ENCODE measurements at places on chromosomes 3 and 15. TPM values are rescaled to one million over a fixed set of nuclear protein-coding genes. Genes with fewer than 3 reads are reported as not detected.

DNA sequence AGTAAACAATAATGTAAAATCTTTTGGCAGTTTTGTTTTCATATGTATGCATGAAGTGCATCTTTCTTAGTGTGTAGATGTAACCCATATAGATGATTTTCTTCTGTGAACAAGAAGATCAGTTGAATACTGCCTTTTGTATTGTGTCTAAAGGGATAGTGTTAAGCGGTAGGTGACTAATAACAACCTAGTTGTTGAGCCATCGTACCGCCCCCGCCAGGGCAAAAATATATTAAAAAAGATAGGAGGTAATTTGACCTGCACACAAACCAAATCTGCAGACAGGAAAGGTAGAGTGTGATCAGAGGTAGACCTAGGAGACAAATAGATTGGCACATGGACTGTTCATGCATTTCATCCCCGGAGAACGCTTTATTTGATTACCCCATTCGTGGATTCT, 3.3 kb upstream of the GMNC start:
- DNase-seq, result no peak

DNA sequence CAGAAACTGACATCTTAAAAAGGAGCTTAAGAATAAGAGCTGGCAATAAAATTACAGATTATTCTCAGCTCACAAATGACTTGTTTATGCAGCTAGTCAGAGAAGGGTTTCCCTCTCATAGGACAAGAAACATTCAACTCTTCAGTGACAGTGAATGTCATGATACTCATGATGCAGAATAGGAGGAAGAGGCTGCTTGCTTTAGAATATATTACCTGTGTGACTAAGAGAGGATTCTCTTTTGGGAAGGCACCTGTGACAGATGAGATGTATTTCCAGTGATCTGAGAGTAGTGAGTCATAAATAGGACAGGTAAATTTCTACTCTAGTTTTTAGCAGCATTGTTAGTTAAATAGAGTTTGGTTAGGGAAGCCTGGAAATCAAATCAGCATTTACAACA, 39.9 kb downstream of the RASA2 start:
- no peak for DNase-seq

DNA sequence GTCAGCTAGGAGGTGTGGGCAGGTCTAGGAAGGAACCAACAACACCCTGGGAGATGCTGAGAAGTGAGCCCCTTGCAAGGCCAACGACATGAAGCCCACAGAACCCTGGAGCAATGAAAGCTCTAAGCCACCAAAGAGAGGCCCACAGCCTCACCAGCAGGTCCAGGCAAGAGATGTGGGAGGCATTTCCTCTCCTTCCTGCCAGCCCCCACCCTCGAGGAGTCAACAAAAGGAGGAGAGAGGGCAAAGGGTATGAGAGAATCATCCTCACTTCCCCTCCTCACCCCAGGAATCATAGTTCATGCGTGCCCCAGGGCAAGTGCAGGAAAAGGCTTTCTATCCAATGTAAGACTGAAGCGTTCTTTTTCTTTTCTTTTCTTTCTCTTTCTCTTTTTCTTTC, 195.8 kb downstream of the SHQ1 start:
- DNase-seq, result no peak

DNA sequence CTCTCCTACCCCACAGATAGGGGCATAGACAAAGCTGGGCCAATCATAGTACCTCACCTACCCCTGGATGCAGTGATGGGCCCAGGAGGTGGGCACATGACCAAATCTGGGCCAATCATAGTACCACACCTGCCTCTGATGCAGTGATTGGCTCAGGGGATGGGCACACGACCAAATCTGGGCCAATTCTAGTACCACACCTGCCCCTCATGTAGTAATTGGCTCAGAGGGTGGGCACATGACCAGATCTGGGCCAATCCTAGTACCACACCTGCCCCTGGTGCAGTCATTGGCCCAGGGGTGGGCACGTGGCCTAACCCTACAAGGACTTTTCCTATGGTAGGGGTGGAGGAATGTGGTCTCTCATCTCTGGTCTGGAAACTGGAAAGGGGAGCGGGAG, 56.9 kb upstream of the MEF2A start:
- no peak for DNase-seq

- DNase-seq, result peak; percentile 83
These were observed 2.0 kb upstream of the SOX2 start for GRCh38 chr3:181709537-181710279.

DNA sequence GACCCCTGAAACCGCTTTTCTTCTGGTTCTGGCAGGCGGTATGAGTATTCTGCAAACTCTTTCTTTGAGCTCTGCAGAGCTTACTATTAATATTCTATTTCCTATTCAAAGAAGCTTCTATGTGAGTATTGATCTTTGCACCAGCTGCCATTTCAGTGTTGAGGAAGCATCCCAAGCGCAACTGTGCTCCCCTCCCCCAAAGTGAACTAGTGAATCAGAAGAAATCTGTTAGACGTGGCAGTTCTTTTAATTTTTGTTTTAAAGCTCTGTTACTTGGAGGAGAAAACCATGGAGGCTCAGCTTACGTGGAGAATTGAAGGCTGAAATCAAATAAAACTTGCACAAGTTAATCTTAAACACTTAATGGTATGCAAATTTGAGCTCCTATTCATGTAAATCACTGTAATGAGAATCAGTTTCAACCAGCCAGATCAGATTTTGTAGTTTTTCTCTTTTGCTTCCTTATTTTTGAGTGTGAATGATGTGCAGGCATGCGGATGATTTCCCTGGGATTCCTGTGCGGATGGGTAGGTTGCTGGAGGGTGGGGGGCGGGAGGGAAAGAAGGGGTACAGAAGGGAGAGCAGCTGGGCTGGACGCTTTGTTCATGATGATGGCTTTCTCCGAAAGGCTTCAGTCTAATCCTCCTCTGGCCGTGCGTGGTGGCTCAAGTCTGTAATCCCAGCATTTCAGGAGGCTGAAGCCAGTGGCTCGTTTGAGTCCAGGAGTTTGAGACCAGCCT, 16.1 kb upstream of the AGBL1 start:
- DNase-seq, result no peak

The STOML1 gene
- 23.4 TPM for total RNA-seq

The LRRC15 gene
- total RNA-seq, result 1.1 TPM

The TEX9 gene
- 7.0 TPM for total RNA-seq

Measured in upper lobe of right lung (tissue), 1 donor.